ENCODE measurements at places on chromosomes 3 and 15.

DNA sequence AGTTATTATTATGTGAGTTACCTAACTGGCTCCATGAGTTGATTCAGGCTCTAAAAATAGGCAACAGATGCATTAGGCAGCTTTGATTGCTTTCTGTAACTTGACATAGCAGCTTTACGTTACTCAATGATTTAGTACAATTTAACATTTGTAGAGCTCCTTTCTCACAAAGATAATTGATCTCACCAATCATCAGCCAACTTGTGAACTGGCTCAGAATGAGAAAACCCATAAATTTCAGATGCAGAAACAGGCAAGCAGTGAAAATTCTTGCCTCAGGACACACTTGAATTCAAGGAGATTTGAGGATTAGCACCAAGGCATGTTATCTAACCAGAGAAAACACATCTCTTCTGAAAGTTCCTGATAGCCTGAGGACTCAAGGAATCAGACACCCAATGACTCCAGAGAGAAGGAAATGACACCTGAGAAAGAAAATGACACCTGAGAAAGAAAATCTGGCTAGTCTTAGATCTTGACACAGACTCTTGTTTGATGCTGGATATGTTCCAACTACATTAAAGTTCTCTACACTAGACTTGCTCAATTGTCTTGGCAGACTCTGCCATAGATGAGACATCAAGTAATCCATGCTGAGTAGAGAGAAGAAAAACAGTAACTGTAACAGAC lies 315.1 kb upstream of the CBLB start:
- no peak for DNase-seq

- DNase-seq = no peak
Measured at GRCh38 chr3:61606196-61606595, 44.8 kb downstream of the PTPRG start.

GRCh38 chr3:41137686-41138111 lies 61.6 kb upstream of the CTNNB1 start:
- no peak for DNase-seq

DNA sequence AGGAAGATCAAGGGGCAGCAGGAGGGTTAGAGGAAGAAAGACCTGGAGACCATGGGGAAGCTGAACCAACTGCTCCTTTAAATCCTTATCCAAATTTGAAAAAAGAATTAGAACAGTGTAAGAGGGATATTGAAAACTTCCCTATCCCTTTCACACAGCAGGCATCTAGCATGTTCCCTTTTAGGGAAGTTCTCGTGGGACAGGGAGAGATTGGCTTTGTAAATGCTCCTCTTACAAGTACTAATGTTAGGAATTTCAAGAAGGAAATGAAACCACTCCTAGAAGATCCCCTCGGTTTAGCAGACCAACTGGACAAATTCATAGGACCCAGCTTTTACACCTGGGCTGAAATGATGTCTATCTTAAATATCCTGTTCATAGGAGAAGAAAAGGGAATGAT lies 41.5 kb downstream of the PPCDC start:
- DNase-seq = peak; percentile 28

GRCh38 chr15:95972041-95972553 lies 358.4 kb upstream of the NR2F2 start:
- peak; percentile 9 for DNase-seq

DNA sequence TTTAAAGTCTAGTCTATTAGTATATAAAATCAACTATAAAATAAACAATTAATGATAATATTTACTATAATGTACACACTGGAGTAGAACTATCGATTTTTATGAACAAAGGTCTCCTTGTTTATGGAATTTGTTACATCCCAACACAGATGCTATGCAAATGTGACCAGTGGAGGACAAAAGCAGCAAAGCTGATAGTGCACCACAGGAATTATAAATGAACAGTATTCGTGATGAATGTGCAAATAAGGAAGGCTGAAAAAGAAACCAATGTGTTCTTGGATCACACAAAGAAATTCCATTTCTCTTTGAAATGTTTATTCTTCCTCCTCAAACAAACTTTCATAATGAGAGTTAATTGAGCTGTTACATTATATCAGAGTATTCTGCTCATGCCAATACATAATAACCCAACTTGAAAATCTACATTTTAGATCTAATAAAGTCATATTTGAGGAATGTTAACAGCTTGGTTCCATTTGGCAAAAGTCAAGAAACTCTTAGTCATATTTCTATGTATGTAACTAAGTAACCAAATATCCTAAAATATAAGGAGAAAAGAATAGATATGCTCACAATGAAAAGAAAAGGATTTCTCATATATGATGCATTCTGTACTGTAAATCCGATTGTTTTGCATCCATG lies 79.3 kb downstream of the NEK10 start:
- DNase-seq = no peak

DNA sequence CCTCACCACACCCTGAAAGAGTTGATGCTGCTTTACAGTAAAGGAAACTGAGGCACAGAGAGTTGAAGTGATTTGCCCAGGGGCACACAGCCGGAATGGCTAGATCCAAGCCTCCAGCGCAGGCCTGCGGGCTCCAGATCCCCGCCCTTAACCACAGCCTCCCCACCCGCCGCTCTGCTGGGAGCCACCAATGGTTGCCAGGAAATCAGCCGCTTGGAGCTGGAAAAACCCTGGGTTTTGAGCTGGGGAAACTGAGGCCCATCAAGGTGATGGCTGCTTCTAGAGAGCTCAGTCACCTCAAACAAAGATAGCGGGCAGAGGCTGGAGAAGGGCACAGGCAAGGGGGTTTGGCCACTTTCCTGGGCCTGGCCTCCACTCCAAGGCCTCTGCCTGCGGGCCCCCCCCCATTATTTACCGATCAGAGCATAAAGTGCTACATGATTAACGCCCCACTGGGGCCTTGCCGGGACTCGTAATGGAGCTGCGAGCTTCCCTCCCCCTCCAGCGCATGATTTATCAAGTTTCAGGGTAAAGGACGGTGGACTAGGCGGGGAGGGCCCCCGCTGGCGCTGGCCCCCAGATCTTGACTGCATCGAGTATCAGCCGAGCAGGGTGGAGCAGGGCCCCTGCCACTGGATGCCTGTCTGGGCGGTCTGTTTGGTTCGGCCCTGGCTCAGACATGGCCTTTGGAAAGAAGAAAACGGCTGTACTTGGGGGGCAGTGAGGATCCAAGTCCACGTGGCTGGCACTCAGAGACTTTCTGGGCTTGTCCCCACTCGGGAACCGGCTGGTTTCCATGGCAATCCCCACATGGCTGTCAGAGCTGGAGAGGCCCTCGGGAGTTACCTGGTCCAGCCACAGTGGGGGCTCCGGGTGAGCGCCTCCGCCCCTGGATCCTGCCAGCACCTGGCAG lies 9.1 kb downstream of the PLXND1 start:
- DNase-seq = no peak

- no peak for DNase-seq
Measured at GRCh38 chr3:122714273-122714672, 33.6 kb downstream of the PARP14 start.

GRCh38 chr3:64257100-64257755 lies 32.0 kb upstream of the PRICKLE2 start:
- no peak for DNase-seq

GRCh38 chr15:47857776-47858167 lies 140.5 kb downstream of the SEMA6D start:
- DNase-seq = no peak

GRCh38 chr15:25739687-25740121 lies 123.4 kb downstream of the ATP10A start:
- DNase-seq = peak; percentile 47

GRCh38 chr3:24119321-24119751 lies 174.2 kb downstream of the NR1D2 start:
- DNase-seq = peak; percentile 74

DNA sequence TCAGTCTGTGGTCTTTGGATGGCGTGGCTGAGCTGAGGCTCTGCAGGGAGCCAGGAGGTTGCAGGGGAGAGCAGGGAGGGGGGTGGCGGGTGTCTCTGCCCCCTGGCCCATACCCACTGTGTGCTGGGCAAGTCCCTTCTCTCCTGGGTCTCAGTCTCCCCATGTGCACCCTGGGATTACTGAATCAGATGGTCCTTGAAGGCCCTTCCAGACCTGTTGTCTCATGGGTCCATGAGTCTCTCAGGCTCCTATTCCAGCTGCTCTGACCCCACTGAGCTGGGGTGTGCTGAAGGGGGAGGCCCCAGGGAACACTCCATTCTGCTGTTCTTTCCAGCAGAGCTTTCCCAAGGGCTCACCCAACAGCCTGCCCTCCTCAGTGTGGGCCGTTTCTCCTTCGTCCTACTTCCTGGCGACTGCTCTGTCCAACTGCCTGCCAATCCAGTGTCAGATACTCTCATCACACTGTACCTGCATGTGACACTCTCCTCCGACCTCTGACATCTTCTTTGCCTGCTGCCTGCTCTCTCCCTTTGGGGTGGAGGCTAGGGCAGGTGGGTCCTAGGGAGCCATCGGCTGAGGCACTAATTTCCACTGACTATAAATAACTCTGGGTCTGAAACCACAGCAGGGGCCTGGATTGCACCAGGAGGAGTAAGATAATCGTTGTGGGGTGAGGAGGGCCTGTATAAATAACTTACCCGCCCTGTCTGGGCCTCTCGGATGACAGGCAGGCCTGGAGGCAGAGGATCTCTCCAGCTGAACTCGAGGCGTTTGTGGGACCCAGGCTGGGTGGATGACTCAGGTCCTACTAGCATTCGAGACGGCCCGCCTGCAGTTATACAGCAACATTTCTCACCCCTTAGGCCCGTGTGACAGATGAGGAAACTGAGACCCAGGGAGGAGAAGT lies 67.1 kb downstream of the ATP2B2 start:
- DNase-seq = peak; percentile 6

DNA sequence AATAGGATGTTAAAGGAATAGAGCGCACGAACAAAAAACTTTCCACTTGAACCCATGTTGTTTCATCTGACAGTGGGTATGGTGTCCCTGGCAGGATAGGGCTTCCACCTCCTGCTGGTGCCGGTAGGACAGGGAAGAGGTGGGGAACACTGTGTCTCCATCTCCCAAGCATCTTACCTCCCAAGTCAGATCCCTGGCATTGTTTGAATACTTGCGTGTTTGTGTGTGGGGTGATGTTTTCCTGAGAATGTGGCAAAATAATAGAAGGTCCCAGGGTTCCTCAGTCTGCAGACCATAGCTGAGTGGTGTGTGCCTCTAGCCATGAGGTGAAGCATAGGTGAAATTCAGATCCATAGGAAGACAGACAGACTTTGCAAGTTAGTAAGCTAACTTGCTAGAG lies 119.4 kb downstream of the IGF1R start:
- DNase-seq = no peak

DNA sequence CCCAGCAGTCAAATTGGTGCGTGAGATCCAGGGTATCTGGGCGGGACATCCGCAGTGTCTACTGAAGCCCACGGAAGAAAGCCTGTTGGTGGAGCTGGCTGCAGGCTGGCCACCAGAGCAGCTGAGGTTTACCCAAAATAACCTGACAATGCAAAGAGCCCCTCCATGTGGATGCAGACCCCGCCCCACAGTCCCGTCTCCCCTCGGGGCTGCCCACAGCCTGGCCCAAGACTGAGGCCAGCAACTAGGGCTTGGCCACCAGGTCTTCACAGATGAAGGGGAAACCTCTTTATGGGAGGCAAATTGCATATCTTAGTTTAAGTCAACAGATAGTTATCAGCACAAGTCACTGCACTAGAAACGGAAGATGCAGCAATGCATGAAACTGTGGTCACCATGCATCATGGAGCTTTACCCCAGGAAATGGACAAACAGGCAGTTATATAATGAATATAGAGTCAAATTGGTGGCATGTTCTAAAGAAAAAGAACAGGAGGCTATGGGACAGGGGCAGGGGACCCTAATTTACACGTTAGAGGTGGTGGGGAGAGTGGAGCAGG lies 86.3 kb downstream of the ARNT2 start:
- DNase-seq = no peak

GRCh38 chr3:9179826-9180763 lies 69.4 kb downstream of the SRGAP3 start:
- DNase-seq = no peak

GRCh38 chr3:46899151-46900006 lies 21.9 kb downstream of the PTH1R start:
- no peak for DNase-seq

DNA sequence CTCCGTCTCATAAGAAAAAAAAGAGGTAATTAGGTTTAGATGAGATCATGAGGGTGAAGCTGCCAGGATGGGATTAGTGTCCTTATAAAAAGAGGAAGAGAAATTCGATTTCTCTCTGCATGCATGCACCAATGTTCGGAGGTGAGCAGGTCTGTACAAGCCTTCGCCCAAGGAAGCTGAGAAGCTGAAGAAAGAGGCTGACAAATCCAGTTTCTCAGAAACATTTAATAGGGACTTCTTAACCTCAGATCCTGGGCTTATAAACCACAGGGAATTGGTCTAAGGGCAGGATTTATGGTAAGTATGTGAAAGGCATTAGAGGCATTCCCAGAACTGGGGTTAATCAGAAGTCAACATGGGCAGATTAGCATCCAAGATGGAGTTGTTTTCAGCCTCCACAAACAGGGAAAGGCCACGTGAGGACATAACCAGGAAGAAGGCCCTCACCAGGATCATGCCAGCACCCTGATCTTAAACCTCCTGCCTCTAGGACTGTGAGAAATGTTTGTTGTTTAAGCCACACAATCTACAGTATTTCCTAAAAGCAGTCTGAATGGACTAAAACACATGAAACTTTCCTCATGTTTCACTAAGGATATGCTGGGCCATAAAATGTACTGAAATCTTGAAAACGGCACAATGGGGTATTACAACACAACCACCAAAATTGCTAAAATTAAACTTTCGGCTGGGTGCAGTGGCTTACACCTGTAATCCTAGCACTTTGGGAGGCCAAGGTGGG lies 11.3 kb downstream of the SHISA5 start:
- DNase-seq = no peak

DNA sequence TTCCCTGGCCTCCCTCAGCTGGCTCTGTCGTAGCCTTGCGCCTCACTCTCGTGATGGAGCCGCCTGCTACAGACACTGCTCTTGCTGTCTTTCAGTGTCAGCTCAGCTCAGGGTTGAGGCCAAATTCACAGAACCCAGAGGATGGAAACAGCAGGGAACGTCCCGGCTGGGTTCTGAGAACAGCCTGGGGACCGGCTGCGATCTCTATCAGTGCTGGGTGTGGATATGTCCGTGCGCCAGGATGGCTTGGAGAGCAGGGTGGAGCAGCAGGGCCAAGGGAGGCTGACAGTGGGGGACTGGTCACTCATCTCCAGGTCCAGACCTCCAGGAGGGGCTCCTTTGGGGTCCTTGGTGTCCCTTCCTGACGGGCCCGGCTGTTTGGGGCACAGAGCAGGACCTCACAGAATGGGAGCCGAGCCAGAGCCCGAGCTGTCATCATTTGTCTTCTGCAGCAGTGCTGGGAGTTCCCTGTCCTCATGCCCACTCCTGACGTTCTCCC lies 18.4 kb downstream of the KLF15 start:
- DNase-seq = no peak

- DNase-seq = peak; percentile 17
Measured at GRCh38 chr3:173096994-173097785, 43.8 kb downstream of the SPATA16 start.
